GM18507 (cell line): ENCODE measurements at places on chromosomes 4 and X.
A peak's percentile ranks its signal among the peaks of the same experiment; 100 is the strongest.

DNA sequence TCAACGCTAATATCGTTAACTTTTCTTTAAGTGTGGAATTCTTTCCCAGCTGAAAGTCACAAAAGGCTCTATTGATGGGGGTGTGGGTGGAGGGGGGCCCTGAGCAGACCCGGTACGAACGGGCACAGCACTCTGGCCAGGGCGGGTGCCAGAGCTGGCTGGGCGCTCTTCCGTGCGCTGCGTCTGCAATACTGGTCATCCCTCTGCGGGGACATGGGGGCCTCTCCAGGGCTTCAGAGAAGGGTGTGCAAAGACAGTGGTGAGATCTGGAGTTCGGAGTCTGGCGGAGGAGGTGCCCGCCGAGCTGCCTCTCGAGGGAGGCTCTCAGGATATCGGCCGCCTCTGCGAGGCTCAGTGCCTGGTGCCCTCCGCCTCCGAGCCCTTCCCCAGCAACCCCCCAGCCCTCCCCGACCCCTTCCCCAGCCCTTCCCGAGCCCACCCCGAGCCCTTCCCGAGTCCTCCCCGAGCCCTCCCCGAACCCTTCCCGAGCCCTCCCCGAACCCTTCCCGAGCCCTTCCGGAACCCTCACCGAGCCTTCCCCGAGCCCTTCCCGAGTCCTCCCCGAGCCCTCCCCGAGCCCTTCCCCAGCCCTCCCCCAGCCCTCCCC lies 34.3 kb downstream of the FGFRL1 start:
- no peak for DNase-seq

GRCh38 chrX:11375614-11376119 lies 82.5 kb downstream of the AMELX start:
- DNase-seq: no peak

DNA sequence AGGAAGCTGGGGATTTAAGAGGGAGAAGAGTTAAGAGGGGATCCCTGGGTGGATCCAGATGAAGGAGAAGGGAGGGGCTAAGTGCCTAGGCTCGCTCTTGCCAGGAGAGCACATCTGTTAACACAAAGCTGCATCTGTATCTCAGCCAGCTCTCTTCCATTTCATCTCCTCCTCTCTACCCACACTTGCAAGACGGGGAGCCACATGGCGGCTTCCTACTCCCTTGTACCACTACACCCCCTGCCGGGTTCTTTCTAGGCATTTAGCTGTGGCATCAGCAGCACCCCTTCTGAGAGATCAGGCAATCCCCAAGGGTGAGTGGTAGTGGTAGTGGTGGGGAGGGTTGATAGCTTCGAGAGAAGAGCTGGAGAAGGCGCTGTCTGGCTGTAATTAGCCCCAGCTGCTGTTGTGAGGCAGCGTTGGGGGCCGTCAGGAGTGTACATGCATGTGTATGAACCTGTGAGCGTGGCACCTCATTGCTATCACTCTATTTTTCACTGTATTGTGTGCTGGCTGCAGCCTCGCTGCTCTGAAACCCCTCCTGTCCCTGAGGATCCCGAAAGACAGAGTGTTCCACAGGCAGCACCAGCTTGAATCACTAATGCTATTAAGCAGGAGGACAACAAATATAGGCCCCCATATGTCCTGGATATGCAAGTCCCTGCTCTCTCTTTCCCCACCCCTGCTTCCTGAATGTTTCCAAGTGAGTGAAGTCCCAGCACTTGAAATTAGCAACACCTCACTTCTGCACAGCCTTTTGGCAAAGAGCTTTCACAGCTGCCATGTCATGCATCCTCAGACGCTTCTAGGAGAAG lies 73.7 kb downstream of the RTL9 start:
- no peak for DNase-seq

DNA sequence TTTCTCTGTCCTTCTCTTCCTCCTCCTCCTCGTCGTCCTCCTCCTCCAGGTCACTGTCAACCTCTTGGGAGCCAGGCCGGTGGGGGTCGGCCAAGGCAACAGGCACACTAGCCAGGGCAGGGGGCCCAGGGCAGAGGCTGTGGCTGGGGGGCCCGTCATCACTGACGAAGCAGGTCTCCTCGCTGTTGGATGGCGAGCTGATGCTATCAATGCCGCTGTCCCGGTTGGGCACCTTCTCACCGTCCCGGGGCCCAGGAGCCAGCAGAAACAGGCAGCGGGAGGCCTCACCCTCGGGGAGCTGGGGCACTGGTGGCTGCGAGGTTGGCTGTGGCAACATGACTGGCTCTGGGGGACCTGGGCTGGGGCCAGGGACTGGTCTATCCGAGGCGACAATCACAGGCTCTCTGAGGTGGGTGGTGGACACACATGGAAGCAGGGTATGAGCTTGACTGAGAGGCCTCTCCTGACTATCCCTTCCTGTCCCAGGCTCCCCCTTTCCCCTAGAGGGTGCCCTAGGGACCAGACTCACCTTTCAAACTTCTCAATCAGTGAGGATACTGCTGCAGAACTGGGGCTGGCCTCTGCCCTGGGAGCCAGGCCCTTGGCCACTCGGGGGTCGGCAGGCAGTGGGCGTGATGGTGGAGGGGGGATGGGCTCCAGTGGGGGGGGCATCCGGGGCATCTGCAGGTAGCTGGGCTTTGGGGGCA lies 25.8 kb downstream of the FGD1 start:
- DNase-seq: no peak

DNA sequence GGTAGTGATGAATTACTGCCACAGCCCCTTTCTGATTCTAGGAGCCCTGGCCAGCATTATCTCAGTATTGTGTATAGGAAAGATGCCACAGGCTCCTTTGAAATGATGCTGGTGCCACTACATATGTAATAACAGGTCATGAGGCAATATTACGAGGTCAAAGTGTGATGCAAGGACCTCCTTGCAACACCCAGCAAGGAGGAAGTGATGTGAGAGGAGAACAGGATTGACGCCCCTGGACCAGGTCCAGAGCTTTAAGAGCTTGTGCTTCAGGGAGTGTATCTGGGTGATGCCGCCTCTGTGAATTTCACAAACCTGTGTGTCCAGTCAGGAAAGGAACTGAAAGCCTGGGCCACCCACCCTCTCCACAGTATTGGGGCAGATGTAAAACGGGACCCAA lies 261.8 kb downstream of the MID1IP1 start:
- DNase-seq: no peak

DNA sequence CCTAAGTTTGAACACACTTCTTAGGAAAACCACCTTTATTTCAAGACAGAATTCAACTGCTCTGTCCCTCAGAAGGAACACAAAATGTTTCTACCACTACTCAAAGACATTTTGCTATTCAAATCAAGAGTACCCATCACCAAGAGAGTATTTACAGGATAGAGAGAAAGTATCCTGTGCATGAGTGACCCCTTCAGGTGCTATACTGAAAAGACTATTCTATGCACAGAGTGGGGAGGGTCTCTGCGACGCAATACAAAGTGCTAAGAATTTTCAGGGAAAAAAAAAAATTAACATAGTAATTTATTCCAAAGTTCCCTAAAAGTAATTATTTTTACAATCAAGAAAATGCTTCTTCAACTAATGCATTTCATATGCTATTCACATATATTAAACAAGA lies 346.4 kb upstream of the FAM241A start:
- DNase-seq: no peak

GRCh38 chr4:84944947-84945346 lies 21.5 kb downstream of the WDFY3 start:
- no peak for DNase-seq

GRCh38 chrX:136691028-136691809 lies 43.3 kb downstream of the CD40LG start:
- DNase-seq: no peak

- DNase-seq: no peak
Observed at GRCh38 chr4:131613824-131614216, 1535.3 kb upstream of the PCDH10 start.

GRCh38 chrX:9019151-9019550 lies 14.8 kb downstream of the FAM9B start:
- DNase-seq: no peak

DNA sequence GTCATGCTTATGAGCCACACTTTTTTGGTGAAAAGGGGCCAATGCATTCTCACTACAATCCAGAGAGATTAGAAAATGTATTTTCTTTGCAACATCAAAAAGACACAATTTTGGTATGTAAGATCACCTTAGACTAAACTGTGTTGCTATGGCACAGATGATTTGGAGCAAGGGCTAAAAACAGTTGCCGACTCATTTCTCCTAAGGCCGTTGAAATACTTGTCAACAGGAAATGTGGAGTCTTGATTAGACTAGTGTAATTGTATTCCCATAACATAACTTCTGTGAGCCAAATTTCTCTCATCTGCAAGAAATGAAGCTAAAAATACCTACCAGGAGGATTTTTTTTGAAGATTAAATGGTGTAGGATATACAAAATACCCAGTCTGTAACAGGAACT lies 2547.7 kb downstream of the ARAP2 start:
- DNase-seq: no peak

DNA sequence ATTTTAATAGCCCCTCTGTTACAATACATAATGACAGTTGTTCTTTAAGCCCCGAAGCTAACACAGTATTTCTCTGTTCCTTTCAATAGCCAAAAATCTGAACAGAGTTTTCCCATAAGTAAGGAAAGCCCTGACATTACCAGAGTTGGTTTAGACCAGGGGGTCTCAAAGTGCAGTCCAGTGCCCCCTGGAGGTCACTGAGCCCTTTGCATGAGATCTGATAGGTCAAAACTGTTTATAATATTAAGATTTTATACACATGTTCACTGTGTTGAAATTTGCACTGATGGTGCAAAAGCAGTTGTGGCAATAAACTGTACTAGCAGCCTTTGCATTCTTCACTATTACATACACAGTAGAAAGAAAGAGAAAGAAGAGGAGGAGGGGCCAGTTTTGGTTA lies 177.1 kb downstream of the SPANXN3 start:
- no peak for DNase-seq

DNA sequence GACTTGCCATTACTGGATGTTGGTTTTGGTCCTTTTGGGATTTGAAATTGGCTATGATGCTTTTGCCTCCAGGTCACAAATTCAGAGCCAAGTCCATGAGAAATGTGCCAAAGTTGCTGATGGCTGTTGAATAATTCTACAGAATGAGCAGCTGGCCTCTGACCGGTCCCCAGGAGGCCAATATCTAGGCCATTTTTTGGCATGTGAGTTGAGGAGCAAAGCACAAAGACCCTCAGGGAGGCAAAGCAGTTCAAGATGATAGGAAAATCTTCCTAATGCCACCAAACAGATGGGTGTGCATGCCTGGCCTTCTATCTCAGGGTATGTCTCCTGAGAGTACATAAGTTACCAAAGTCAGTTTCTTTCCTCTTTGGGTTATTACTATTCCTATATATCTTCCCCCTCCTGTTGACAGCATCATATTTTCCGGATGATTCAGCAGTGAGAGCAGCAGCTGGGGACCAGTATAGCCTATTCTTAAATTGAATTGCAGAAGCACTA lies 44.4 kb downstream of the SEL1L3 start:
- no peak for DNase-seq

- no peak for DNase-seq
Observed at GRCh38 chr4:19375136-19375804, 876.4 kb upstream of the SLIT2 start.

- DNase-seq: no peak
Observed at GRCh38 chr4:42070463-42070862, 80.1 kb downstream of the SLC30A9 start.

GRCh38 chrX:151151665-151152267 lies 24.6 kb upstream of the GPR50 start:
- peak; percentile 11 for DNase-seq

- no peak for DNase-seq
Observed at GRCh38 chr4:73723928-73724327, 16.4 kb upstream of the CXCL8 start.

- no peak for DNase-seq
Observed at GRCh38 chr4:16290681-16291420, 64.6 kb upstream of the TAPT1 start.

GRCh38 chr4:7620086-7620813 lies 185.5 kb upstream of the PSAPL1 start:
- no peak for DNase-seq

GRCh38 chrX:2548711-2549423 lies 48.1 kb upstream of the DHRSX start:
- no peak for DNase-seq

GRCh38 chr4:7294176-7294756 lies 101.9 kb downstream of the SORCS2 start:
- no peak for DNase-seq

GRCh38 chrX:16839852-16840460 lies 30.2 kb downstream of the RBBP7 start:
- no peak for DNase-seq

GRCh38 chrX:45714866-45715265 lies 514.2 kb upstream of the DIPK2B start:
- no peak for DNase-seq

DNA sequence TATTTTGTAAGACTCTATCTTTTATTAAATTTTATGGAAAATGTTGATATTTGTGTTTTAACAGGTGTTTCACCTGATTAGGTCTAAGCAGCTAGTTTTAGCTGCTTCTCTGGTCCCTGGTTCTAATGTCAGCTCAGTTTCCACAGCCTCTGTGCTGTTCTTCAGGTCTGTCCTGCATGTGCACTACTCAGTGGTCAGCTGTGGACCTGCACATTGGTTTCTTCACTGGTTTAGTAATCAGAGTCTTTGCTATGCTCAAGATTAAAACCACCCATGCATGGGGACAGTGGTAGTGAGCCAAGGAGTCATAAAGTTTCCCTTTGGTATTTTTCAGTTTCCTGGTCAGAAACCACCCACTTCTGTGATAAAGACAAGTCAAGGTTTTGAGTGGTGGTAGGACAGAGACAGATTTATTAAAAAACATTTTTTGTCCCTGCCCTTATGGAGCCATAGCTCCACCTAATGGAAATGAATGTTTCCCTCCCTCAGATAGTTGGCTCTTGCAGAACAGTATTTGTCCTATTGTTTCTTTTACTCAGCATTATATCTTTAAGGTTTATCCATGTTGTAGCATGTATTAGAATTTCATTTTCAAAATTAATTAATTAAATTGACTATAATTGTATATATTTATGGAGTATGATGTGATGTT lies 36.8 kb upstream of the VBP1 start:
- DNase-seq: no peak

GRCh38 chrX:3520458-3520857 lies 174.0 kb upstream of the MXRA5 start:
- DNase-seq: no peak

GRCh38 chrX:50756276-50756675 lies 57.7 kb downstream of the SHROOM4 start:
- no peak for DNase-seq

DNA sequence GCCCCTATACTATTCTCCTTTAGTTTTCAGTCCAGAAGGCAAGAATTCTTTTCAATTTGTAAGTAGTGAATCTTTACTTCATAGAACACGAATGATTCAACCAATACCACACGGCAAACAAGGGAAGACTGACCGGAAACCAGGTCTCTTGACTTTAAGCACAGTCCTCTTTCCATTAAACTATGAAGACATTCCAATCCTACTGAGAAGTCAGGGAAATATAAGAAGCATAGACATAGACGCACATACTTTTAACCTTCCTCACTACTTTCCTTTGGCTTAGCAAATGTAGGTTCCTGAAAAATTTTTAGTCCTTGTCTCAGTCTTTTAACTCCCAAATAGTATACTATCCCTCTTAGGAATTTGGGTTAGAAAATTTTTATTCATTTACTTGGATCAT lies 9.1 kb downstream of the CHRDL1 start:
- DNase-seq: no peak
